ENCODE measurements at places on chromosomes 2 and 18.

DNA sequence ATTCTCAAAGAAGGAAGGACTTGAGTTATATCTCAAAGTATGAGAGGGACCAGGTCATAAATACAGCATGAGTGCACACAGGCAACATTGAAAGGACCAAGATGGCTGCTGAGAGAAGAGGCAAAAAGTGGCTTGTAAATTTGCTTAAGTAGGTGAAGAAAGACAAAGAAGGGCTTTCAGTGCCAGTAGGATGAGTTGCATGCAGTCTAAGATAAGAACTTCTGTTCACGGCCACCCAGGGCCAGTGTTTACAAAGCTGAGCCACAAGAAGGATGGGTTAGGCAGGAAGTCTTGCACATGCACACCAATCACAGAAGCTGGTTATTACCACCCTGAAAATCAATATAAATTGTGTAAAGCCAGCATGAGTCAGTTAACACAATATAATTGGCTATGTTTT is 3.1 kb upstream of the ABCB11 start:
- no peak for DNase-seq

GRCh38 chr2:60855989-60856669 is 25.2 kb upstream of the REL start:
- no peak for DNase-seq

DNA sequence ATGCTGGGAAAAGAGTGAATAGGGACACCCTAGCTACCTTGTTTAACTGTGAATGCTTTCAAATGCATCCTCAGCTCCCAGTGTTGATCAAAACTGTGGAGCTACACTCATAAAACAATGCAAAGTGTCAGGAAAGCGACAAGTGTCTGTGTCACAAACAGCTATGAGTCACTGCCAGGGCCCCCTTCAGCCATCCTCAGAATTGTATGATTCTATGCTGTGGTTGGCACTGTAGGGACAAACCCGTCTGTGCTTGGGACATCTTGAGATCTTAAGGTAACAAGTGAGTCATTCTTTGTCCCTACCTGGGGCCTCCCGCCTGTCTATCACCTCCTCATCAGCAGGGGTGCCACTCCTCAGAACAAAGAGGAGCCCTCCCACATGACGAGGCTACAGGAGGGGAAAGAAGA is 42.4 kb downstream of the KLF7 start:
- DNase-seq: no peak

- no peak for DNase-seq
Observed at GRCh38 chr2:233363744-233364235, 9.5 kb downstream of the DGKD start.

DNA sequence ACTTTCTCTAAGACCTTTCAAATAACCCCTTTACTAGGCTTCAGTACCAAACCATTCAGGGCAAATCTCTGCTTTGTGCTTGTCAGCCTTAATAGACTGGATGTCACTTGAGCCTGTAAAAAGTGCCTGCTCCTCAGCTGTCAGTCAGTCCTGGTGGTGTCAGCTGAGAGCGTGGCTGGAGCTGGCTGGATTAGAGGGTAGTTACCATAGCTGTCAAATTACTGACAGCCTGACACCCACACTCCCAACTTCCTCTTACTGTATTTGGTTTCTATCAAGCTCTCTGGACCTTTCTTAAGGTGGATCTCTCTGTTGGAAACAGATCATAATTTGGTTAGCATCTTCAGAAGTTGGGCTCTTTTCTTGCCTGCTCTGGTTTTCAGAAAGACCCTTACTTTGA is 371.4 kb upstream of the ATP5MC3 start:
- no peak for DNase-seq

DNA sequence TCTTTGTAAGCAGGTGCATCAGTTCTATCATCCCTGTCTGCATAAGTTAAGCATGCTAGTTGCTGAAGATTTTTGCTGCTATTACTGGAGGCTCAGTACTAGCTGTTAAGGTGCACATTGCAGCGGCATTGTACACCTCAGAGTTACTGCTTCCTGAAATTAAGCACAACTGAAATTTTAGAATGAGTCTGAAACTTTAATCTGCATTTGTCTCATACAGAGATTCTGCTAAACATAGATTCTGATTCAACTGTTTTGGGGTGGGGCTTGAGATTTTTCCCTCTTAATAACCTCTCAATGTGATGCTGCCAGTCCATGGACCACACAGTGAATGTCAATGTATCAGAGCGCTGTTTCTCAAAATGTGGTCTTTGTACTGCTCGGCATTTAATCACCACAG is 585.7 kb upstream of the GCFC2 start:
- DNase-seq: no peak

GRCh38 chr18:28204154-28204553 is 27.2 kb upstream of the CDH2 start:
- DNase-seq: no peak

GRCh38 chr2:232787806-232788205 is 11.4 kb upstream of the KCNJ13 start:
- DNase-seq: no peak

- no peak for DNase-seq
Observed at GRCh38 chr2:222591661-222592060, 64.2 kb downstream of the FARSB start.

DNA sequence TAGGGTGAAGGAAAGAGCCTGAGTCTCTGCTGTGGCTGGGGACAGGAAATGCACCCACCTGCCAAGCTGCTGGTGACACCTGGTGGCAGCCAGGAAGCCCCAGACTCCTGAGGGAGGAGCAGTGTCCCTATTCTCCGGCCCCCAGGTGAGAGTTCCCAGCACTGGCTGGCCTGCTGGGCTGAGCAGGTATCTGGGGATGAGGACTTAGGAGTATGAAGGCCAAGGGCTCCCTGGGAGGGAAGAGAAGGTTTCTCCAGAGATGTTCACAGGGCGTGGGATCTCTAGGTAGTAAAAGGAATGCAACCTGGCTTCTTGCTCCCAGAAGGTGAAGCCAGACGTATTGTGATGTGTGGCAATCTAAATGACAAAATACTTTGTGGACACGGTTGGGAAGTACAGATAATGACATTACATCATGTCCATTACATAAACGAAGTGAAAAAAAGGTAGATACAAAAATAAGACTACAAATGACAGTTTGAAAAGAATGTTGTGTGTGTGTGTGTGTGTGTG is 75.8 kb upstream of the SLC1A4 start:
- no peak for DNase-seq

- no peak for DNase-seq
Observed at GRCh38 chr2:5093056-5093455, 599.1 kb upstream of the SOX11 start.

DNA sequence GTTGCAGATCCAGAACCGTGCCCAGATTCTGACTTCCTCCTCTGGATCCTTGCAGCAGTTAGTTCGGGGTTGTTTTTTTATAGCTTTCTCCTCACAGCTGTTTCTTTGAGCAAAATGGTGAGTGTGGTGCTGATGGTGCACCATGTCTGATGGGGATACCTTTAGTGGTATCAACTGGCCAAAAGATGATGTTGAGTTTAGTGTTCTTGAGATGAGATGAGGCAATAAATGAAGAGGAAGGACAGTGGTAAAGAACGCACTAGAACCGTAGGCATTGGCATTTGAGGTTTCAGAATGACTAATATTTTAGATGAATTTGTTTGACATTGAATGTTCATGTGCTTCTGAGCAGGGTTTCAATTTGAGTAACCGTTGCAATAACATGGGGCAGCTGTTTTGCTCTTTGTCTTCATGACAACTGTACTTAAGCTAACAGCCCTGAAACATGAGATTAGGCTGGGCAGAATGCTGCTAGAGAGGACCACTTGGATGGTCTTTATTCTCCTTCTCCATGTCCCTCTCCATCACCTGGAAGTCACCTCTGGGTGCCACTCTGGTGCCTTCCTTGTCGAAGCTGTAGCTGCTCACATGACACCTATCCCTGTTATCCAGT is 3.9 kb downstream of the CTLA4 start:
- DNase-seq: no peak

- no peak for DNase-seq
Observed at GRCh38 chr2:128425731-128426620, 107.3 kb upstream of the HS6ST1 start.

DNA sequence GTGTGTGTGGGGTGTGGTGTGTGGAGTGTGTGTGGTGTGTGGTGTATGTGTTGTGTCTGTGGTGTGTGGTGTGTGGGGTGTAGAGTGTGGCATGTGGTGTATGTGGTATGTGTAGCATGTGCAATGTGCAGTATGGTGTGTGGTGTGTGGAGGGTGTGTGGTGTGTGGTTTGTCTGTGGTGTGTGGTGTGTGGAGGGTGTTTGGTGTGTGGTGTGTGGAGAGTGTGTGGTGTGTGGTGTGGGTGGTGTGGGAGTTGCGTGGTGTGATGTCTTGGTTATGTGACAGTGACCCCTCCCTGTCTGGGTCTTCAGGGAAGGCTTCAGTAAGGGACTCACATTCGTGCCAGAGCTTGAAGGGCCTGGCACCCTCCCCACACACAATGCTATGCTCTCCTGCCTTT is 718.2 kb upstream of the SOX11 start:
- no peak for DNase-seq

GRCh38 chr2:238103465-238104225 is 3.5 kb downstream of the ESPNL start:
- DNase-seq: no peak

GRCh38 chr2:226673314-226673723 is 126.3 kb downstream of the IRS1 start:
- DNase-seq: no peak

DNA sequence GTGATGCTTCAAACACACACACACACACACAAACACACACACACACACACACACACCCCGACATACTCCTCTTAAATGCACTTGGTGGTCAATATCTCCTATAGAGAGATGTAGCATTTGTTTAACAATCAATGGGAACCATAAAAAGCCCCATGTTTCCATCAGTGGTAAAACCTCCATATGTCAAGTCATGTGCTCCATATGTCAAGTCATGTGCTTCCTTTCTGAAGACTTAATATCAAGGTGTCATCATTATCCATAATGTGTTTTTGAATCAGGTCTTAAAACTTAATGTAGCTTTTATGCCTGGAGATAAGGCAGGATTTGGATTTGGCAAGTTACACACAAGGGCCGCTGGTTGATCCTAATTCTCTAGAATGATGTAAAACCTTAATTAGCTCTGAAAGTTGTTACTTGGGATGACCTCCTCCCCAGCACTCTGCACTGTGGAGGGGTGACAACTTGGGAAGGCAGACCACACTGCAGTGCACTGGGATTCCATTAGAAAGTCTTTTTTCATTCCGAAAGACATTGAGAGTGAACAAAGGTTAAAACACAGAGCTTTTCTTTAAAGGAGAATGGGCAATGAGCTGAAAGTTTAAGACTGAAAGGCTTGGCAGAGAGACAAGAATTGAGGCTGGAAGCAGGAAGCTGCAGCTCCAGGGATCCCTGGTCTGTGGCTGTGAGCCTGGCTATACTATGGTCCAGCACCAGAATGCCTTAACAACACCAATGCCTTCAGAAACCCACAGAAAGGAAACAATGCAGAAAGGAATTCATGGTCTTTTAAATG is 26.4 kb downstream of the ALK start:
- DNase-seq: no peak

DNA sequence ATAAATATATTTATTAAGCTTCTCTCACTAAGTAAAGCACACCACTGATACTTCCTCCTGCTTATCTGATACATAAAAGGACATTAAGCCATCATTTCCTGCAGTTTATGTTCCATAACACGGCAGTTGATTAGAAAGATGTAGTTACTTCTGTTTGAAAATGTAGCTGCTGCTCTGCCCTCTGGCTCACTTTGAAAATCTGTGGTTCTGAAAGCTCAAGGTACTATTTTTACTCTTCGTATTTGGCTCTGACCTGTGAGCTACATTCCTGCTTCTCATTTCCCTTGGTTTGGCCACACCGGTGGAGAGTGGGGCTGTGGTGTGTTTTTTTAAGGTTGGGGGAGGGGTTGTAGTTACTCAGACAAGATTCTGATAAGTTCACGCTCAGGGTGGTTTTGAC is 12.8 kb upstream of the TTN start:
- no peak for DNase-seq

GRCh38 chr2:134120406-134120732 is 133.5 kb upstream of the MGAT5 start:
- no peak for DNase-seq

GRCh38 chr2:177705511-177706173 is 313.1 kb downstream of the AGPS start:
- DNase-seq: no peak

- DNase-seq: no peak
Observed at GRCh38 chr18:34738175-34738894, 28.2 kb downstream of the DTNA start.

DNA sequence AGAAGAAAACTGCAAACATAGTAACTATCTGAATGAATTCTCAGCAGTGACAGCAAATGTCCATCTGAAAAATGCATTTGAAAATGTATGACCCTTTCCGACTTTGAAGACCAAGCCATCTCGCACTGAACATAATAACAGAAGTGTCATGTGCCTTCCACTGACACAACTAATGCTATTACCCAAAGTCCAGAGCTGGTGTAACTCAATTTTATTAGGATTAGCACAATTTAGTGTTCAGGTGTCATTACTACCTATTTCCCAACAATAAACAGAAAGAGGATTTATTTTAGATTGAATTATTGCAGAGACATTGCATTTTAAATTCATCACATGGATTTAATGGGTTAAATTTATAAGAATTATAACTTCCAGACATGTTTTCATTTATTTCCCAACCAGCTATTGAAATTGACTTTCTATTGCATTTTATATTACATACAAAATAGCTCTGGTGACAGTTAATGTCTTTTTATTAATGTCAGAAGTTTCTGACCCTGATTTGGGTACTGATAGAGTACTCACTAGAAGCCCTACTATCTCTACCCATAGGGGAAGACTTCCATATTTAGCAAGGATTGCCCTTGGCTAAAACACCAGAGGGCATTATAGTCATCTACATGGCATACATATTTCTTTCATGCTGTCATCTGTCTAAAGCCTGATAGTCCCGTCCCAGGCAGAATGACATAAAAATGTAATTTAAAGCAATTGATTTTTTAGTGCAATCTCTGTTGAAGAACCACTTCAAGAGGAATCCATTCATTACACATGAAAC is 7.0 kb upstream of the STK39 start:
- no peak for DNase-seq

GRCh38 chr2:129733579-129733978 is 245.9 kb upstream of the RAB6C start:
- no peak for DNase-seq

DNA sequence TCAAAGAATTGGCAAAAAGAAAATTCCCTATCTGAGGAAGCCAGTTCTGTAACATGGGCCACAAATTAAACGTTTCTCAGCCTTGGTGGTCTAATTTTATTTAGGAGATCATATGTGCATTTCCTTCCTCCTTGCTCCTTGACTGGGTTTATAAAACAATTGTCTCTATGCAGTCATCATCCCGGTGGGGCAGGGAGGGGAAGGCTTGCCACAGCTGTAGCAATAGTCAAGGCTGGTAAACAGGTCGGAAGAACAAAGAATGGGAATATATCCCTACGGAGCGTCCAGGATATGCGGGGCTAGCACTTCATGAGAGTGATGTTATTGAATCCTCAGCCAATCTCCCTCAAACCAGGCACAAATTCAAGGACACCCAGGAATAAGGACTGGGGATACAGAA is 143.8 kb downstream of the RNF152 start:
- DNase-seq: no peak

DNA sequence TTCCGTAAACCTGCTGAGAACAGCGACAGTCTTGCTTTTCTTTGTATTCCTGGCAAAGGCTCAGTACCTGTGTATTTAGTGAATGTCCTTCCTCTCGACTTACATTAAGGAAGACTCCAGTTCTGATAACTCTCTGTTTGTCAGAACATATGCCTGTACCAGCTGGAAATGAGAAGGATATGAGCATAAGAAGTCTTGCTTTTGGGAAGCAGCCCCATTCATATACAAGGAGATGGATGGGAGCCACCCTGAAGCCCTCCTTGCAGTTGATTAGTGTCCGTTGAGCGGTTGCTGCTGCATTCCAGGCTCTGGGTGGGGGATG is 59.8 kb downstream of the SH3BP4 start:
- no peak for DNase-seq

Data from smooth muscle cell of the brain vasculature (primary cell).